PC-9 (cell line): ENCODE measurements at places on chromosomes 5 and 9. TPM values are rescaled to one million over a fixed set of nuclear protein-coding genes. Genes with fewer than 3 reads are reported as not detected.

Gene GNAQ
- 51.6 and 53.5 TPM in 2 replicates for total RNA-seq

Gene LCN12
- total RNA-seq = 9.3 and 14.2 TPM in 2 replicates

Gene GFPT2
- 22.5 and 24.4 TPM in 2 replicates for total RNA-seq

Gene INSL4
- not detected in 2 replicates for total RNA-seq

Gene IFNA13
- not detected in 2 replicates for total RNA-seq

Gene DIPK1B
- 19.0 and 32.6 TPM in 2 replicates for total RNA-seq

Gene ZDHHC11B
- total RNA-seq = 0.41 TPM in 1 of 2 replicates, not detected in the other

Gene CDH9
- not detected in 2 replicates for total RNA-seq

Gene FAM153A
- not detected in 2 replicates for total RNA-seq

Gene ARSI
- total RNA-seq = 2.6 and 3.2 TPM in 2 replicates

Gene STK32A
- total RNA-seq = not detected in 2 replicates

Gene DCP2
- total RNA-seq = 40.0 and 45.6 TPM in 2 replicates

Gene TMEM252
- total RNA-seq = not detected in 2 replicates

Gene SLC1A1
- total RNA-seq = 2.9 and 3.1 TPM in 2 replicates

Gene DMRT3
- total RNA-seq = not detected in 2 replicates

Gene ZFP2
- not detected in 2 replicates for total RNA-seq

Gene TAF11L5
- not detected in 2 replicates for total RNA-seq

Gene GARIN3
- not detected in 2 replicates for total RNA-seq

Gene EPB41L4A
- total RNA-seq = 9.4 and 13.4 TPM in 2 replicates

Gene F2RL2
- total RNA-seq = 1.5 and 3.5 TPM in 2 replicates

Gene SLC22A5
- 13.5 and 15.2 TPM in 2 replicates for total RNA-seq

Gene CYSRT1
- 9.0 and 15.2 TPM in 2 replicates for total RNA-seq

Gene NOL8
- total RNA-seq = 35.7 and 46.9 TPM in 2 replicates

Gene TJP2
- 120 and 143 TPM in 2 replicates for total RNA-seq

Gene DMRTA1
- 0.70 and 1.1 TPM in 2 replicates for total RNA-seq

Gene SLCO6A1
- not detected in 2 replicates for total RNA-seq

Gene PCDHB6
- not detected in 2 replicates for total RNA-seq
